RWPE1 (cell line): ENCODE measurements at places on chromosomes 7 and 10.

- peak; percentile 64 for DNase-seq
Observed at GRCh38 chr7:106126170-106126938, 14.2 kb upstream of the SYPL1 start.

- DNase-seq = no peak
Observed at GRCh38 chr10:46001187-46001756, 29.0 kb downstream of the TIMM23 start.

DNA sequence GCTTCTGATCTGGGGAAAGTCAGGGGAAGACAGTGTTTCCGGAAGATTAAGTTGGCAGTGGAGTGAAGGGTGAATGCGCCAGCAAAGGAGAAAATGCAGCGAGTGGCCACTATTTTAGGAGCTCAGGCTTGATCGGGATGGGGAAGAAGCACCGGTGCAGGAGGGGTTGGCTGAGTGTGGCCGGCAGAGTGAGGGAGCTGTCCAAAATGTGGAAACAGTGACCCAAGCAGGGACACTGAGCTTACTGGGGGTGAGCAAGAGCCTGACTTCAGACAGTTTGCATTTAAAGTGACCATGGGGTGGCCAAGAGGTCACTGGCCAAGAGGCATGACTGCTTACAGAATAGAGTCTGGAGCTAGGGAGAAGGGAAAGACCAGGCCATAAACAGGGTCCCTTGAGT lies 79.3 kb downstream of the GOLGA7B start:
- DNase-seq = no peak

DNA sequence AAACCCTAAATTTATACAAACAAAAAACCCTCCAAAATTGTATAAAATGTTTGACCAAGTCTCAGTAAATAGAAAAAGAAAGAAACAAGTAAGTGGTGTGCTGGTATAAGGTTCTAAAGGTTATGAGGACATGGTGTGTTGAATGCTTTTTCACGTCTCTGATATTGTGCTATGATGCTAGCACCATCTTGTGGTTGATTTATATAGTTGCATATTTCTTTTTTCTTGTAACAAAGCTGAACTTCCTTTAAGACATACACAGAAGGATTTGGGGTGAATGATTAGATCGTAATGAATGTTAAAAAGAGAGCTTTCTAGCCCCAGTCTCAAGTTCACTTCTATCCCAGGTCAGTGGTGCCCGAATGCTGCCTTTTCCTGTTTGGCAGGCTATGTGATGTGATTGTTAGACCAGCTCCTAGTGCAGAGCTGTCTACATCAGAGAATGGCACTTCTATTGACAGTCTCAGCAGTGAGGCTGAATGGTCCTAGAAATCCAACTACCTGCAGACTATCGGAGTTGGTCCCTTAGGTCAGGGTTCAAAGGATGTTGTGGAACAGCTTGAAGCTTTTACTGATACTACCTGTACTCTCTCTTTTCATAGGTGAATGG lies 25.0 kb downstream of the VTI1A start:
- DNase-seq = peak; percentile 57

DNA sequence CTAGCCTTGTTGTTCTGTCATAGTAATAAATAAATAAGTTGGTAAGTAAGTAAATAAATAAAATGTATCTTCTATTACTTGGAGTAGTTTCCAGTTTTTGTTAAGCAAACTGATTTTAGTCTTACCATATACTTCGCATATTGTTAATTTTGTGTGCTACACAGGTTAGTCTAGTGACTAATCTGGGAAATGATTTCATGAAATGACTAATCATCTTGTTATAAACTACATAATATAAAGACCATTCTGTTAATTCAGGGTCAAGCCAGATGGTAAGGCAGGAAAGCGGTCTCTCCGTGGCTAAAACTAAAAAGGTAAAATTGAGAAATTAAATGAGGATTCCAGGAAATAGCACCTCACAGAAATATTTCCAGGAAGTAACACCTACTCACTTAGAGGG lies 58.5 kb upstream of the FOXP2 start:
- DNase-seq = no peak

GRCh38 chr10:118963933-118964332 lies 65.6 kb upstream of the NANOS1 start:
- DNase-seq = no peak

DNA sequence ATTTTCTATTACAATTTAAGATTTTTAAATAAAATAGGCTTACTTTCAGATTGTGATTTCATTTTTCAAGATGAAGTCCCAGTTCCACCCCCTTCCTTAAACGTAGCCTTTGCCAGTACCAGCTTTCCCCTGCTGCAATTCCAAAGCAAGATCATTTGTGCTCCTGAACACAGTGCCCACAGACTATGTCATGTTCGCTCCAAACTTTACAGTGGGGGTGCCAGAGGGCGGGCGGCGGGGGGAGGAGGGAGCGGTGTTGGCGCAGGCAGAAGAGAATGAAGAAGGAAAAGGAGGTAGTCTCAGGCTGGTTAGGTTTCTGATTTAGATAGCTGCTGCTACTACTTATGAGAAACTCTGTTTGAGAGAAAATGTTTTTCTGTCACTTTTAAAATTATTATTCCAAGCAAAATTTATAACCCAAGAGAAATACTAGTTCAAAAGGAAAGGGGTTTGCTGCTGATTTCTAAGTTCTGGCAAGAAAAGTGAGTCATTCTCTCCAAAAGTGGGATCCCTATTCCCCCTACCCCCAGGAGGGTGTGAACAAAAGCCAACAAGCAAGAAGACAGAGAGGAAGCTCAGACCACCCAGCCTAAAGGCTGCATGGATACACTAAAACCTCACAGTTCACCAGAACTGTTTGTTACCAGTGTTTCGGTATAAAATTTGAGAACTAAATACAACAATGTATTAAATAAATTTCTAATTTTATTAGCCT lies 109.6 kb downstream of the SRPK2 start:
- DNase-seq = no peak

- no peak for DNase-seq
Observed at GRCh38 chr7:97016381-97017191, 8.0 kb downstream of the DLX5 start.
